ENCODE measurements at places on chromosomes 4 and X.
A peak's percentile ranks its signal among the peaks of the same experiment; 100 is the strongest.

DNA sequence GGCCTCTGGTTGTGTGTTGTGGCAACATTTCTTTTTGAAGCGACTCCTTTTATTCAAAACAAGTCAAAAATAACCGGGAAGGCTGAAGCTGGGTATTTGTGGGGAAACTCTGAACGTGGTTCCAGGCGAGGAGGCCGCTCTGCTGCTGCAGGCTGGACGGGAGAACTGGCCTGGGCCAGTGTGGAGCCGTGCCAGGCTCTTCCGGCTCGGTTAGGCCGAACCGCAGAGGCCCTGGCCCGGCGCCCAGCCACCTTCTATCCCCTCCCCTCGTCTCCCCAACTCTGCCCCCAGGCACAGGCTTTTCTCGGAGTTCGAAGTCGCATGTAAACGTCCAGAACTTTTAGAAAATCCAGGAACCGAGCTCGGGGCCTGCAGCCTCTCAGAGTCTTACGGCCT is 2.4 kb upstream of the BCOR start:
- no peak for DNase-seq

DNA sequence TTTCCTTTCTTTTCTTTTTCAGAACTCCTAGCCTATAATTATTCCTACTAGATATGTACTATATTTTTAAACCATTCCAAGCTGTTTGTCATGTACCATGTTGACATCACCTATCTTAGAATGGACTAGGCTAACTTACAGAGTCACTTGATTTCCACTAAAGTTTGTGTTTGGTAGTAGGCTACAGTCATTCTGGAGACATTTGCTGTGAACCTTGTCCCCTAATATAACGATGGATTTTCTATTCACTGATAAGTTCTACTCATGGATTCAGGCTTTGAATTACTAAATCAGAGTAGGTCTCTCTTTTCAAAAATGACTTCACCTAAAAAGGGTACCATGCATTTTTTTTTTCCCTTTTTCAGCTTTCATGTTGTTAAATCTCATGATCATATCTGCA is 93.4 kb downstream of the PHEX start:
- DNase-seq, result no peak

- DNase-seq, result peak; percentile 13
Measured at GRCh38 chr4:35934320-35934981, 309.9 kb downstream of the ARAP2 start.

- DNase-seq, result no peak
Measured at GRCh38 chr4:101857176-101857575, 66.6 kb downstream of the BANK1 start.

GRCh38 chr4:40769266-40769665 is 19.5 kb downstream of the NSUN7 start:
- no peak for DNase-seq

DNA sequence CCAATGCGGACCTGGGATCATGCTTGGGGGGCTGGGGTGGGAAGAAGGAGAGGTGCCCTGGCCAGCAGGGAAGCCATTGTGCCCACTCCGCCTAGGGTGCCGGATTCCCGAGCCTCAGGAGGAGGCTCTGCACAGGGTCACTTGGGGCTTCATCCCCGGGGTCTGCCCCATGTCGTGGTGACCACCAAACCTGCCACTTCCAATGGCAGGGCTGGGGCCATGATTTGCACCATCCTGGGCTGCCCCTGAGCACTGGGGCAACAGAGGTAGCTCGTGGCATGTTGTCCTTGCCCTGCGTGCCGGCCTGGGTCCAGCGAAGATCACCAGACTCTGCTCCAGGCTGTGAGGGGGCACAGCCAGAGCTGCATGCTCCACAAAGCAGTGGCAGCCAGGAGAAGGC is 71.4 kb upstream of the DCAF12L2 start:
- DNase-seq, result no peak

Measured in iPS-NIHi11 (cell line).